ENCODE measurements at places on chromosomes 4 and X.

- ATAC-seq, result no peak
These were observed 525.7 kb upstream of the IGFBP7 start for GRCh38 chr4:57635910-57636309.

GRCh38 chr4:96375367-96375766 lies 535.5 kb downstream of the PDHA2 start:
- ATAC-seq, result no peak

GRCh38 chr4:98706935-98707334 lies 48.5 kb upstream of the TSPAN5 start:
- ATAC-seq, result no peak

DNA sequence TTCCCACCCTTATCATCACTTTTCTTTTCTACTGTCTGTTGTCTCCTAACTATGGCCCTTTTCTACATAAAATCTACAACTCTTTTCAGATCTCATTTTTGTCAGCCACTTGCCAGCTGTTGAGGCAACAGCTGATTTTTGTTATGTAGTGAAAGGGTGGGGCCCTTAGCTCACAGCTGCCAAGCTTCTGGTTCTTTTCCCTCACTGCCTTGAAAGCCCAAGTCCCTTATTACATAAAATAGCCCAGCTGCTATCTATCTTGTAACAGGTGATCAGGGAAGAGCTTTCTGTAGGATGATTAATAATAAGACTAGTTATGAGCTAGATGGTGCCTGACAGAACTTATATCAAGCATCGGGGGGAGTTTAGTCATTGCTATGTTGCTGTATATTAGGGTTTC lies 45.9 kb downstream of the ADGRL3 start:
- ATAC-seq, result no peak

Data from gastroesophageal sphincter (tissue), 4 donors.